Dermis lymphatic vessel endothelial cell (primary cell): ENCODE measurements at places on chromosomes 1 and 21. TPM values are rescaled to one million over a fixed set of nuclear protein-coding genes. Genes with fewer than 3 reads are reported as not detected.

Gene AMIGO1
- 1.2 and 1.7 TPM in 2 replicates for total RNA-seq

Gene KRTAP22-1
- total RNA-seq: not detected in 2 replicates

Gene ADAR
- 67.3 and 69.6 TPM in 2 replicates for total RNA-seq

Gene SPATA1
- total RNA-seq: 0.86 and 1.2 TPM in 2 replicates

Gene EVI5
- total RNA-seq: 24.6 and 27.6 TPM in 2 replicates

Gene CD1B
- total RNA-seq: not detected in 2 replicates

Gene CFAP74
- total RNA-seq: not detected in 2 replicates

Gene GPR52
- total RNA-seq: 0.34 and 0.43 TPM in 2 replicates
